ENCODE measurements at places on chromosomes 2 and 18.

- no peak for DNase-seq
- H3K27me3 ChIP-seq, result no peaks in the 10 kb centered on the region
- no peaks in the 10 kb centered on the region for H3K4me1 ChIP-seq
- H3K27ac ChIP-seq, result no peak overlapping the region
Observed at GRCh38 chr2:160142472-160142871, 57.6 kb downstream of the ITGB6 start.

DNA sequence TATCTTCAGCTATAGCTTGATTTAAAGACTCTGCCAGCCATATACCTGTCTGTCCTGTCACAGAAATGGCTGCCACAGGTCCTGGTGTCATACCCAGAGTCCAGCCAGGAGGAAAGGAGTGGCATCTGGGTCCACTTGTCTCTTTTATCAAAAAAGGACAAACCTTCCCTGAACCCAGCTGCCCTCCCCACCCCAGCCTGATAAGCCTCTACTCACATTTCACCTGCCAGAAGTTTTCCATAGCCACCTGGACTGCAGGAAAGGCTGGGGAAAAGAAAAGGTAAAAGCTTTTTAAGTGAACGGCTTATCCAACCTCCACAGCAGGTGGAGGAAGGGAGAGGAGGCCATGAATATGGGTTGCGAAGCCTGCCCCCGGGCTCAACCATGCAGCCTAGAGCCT lies 32.8 kb downstream of the TMEM163 start:
- no peak for DNase-seq
- H3K27me3 ChIP-seq, result no peaks in the 10 kb centered on the region
- no peaks in the 10 kb centered on the region for H3K36me3 ChIP-seq
- H3K4me1 ChIP-seq, result no peaks in the 10 kb centered on the region
- H3K4me3 ChIP-seq, result no peak overlapping the region

DNA sequence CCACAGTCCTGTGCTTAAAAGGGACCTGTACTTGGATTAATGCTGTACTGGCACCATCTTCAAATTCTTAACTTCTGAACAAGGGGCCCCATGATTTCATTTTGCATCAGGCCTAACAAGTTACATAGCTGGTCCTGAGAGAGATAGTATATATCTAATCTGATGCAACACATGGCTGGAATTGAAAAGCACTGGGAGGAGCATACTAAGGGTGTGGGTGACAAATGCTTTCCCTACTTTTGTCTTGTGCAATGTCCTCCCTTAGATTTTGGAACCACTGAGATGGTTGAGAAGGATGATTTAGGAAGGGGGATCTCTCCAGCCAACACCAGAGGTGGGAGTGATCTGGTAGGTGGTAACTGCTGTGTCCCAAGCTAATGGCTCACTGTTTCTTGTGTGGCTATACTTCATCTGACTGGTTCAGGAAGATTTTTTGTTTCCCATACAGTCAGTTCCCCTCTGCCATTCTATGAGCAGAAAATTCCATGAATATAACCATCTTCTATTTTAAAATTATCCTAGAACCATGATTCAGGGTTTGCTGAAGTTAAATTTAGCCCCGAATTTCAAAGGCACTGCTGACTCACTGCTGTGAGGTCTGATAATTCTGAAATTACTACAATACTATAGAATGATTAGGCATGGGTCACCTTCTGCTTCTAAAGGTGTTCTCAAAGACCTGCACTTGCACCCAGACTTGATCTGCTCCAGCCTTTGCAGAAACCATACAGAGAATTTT lies 108.3 kb upstream of the NCKAP5 start:
- H3K4me3 ChIP-seq, result no peak overlapping the region
- no peak for DNase-seq
- H3K27ac ChIP-seq, result peak overlapping the region; percentile 76
- no peaks in the 10 kb centered on the region for H3K36me3 ChIP-seq
- no peaks in the 10 kb centered on the region for H3K27me3 ChIP-seq

- no peaks in the 10 kb centered on the region for H3K4me1 ChIP-seq
- DNase-seq, result no peak
- H3K4me3 ChIP-seq, result no peak overlapping the region
- H3K27me3 ChIP-seq, result no peaks in the 10 kb centered on the region
Observed at GRCh38 chr18:74342416-74343043, 26.9 kb downstream of the C18orf63 start.

GRCh38 chr18:55794288-55795052 lies 206.5 kb upstream of the TCF4 start:
- H3K4me3 ChIP-seq, result peak overlapping the region; percentile 33
- H3K27me3 ChIP-seq, result no peaks in the 10 kb centered on the region
- H3K4me1 ChIP-seq, result peaks cover 4% of the 10 kb centered on the region
- H3K36me3 ChIP-seq, result no peaks in the 10 kb centered on the region
- H3K27ac ChIP-seq, result peak overlapping the region; percentile 72
- no peak for DNase-seq

- H3K4me3 ChIP-seq, result no peak overlapping the region
- no peaks in the 10 kb centered on the region for H3K36me3 ChIP-seq
- no peak for DNase-seq
- no peaks in the 10 kb centered on the region for H3K4me1 ChIP-seq
Observed at GRCh38 chr2:59899692-59900091, 653.8 kb downstream of the BCL11A start.

GRCh38 chr2:233411162-233411561 lies 56.9 kb downstream of the DGKD start:
- DNase-seq, result no peak
- H3K27me3 ChIP-seq, result no peaks in the 10 kb centered on the region
- H3K27ac ChIP-seq, result no peak overlapping the region
- no peaks in the 10 kb centered on the region for H3K36me3 ChIP-seq

Measured in heart right ventricle (tissue), 16 donors.